ENCODE measurements at places on chromosomes 2 and 18.

GRCh38 chr18:51617167-51617566, 419.7 kb upstream of the MEX3C start:
- DNase-seq, result no peak

DNA sequence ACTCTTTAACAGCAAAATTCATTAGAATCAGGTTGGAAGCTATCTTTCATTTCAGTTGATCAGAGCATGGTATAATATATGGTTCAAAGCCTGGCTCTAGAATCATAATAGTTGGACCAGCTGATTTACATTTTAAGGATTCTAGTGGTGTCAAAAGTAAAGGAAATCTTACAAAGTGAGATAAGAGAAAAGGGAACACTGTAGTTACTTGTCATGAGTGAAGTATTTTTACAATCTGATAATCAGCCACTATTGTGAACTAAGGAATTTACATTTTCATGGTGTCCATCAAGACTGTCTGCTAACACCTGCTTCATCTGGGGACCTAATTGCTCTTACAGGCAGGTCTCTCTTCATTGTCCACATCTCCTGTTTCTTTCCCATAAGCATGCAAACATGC, 161.1 kb downstream of the SLC39A10 start:
- no peak for DNase-seq

- DNase-seq, result no peak
Observed at GRCh38 chr2:6657136-6657535, 208.6 kb downstream of the CMPK2 start.

- no peak for DNase-seq
Observed at GRCh38 chr2:23617811-23618215, 232.8 kb downstream of the KLHL29 start.

DNA sequence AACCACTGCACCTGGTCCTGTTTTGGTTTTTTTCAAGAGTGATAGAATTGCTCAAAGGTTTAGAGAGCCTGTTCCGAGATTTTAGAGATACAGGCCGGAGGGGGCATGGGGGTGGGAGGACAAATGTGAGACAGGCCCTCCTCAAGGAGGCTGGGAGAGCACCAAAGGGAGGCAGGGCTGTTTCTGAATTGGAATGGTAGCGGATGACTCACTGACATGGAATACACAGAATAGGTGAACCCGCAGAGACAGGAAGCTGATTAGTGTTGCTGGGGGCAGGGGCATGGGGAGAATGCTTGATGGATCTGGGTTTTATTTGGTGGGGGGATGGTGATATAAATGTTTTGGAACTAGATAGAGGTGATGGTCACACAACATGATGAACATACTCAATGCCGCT, 111.0 kb upstream of the MGAT5 start:
- no peak for DNase-seq

GRCh38 chr2:133273031-133273430, 295.2 kb downstream of the NCKAP5 start:
- DNase-seq, result no peak

DNA sequence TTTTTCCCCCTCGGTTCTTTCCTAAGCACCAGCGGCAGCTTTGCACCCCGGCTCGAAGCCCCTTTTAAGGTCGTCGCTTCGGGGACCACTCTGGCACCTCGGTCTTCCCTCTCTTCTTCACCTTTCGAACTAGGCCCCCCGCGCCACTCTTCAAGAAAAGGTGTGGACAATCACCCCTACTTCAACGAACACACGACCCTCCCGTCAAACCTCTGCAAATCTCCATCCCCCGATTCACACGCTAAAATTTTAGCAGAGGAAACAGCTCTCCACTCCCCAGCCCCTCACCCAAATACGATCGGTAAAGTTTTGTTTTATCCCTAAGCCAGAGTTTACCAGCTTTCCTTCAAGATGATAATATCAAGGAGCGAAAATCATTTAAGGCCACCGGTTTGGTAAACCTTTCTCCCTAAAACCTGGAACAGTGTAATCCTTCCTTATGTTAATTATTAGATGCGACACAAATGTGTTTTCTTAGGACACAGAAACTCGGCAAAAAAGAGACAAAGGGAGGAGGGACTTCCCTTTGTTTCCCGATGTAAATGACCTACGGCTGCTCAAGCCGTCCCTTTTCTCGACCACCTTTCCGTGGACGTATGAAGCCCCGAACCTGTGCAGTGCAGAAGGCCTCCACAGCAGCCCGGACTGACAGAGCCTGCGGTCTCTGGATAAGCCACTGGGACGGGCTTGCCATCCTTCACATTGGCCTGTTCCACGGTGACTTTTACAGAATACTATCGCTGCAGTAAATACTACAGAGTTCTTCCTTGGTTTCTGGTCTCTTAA, 85.2 kb downstream of the RBMS1 start:
- DNase-seq, result no peak

Data from activated CD8-positive, alpha-beta memory T cell treated with anti-CD3 and anti-CD28 coated beads, Interleukin-2, amount 10 ng/mL, durations not matched to agents 7 days and 5 days (primary cell).